Chondrocyte (in vitro differentiated cells): ENCODE measurements at places on chromosomes 12 and 14. TPM values are rescaled to one million over a fixed set of nuclear protein-coding genes. Genes with fewer than 3 reads are reported as not detected.

GRCh38 chr12:39764944-39765560, 145.4 kb upstream of the ABCD2 start:
- no peak overlapping the region for H3K27ac ChIP-seq
- H3K4me3 ChIP-seq, result no peak overlapping the region
- peaks cover 2% of the 10 kb centered on the region for H3K36me3 ChIP-seq
- peaks cover 6% of the 10 kb centered on the region for H3K4me1 ChIP-seq
- no peak for DNase-seq
- no peaks in the 10 kb centered on the region for H3K27me3 ChIP-seq

The SART3 gene
- 33.8 to 36.6 TPM (median 34.8 TPM) in 3 replicates for total RNA-seq

DNA sequence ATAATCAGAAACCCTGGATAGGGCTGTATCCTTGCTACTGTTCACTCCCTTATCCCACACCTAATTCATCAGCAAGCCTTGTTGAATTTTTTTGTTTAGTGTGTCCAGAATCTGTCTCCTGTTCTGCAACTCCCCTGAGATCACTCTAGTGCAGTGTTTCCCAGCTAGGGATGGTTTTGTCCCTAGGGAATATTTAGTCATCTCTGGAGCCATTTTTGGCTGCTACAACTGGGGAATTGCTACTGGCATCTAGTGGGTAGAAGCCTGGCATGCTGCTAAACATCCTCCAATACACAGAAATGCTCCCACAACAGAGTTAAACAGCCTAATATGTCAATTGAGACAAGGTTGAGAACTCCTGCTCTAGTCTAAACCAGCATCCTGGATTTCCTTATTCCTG, 248.0 kb downstream of the NPAS3 start:
- H3K4me3 ChIP-seq, result no peak overlapping the region
- no peaks in the 10 kb centered on the region for H3K4me1 ChIP-seq
- H3K27ac ChIP-seq, result no peak overlapping the region
- no peaks in the 10 kb centered on the region for H3K36me3 ChIP-seq

The BDKRB2 gene
- total RNA-seq, result 0.21 to 0.29 TPM (median 0.27 TPM) in 3 replicates

The RPGRIP1 gene
- not detected in 3 replicates for total RNA-seq

GRCh38 chr14:52025310-52025709, 36.0 kb downstream of the RTRAF start:
- no peak for DNase-seq
- H3K36me3 ChIP-seq, result peaks cover 5% of the 10 kb centered on the region
- no peaks in the 10 kb centered on the region for H3K27me3 ChIP-seq
- H3K27ac ChIP-seq, result peak overlapping the region; percentile 90
- H3K4me3 ChIP-seq, result no peak overlapping the region

The VWF gene
- total RNA-seq, result 0.05 to 0.08 TPM (median 0.07 TPM) in 3 replicates

DNA sequence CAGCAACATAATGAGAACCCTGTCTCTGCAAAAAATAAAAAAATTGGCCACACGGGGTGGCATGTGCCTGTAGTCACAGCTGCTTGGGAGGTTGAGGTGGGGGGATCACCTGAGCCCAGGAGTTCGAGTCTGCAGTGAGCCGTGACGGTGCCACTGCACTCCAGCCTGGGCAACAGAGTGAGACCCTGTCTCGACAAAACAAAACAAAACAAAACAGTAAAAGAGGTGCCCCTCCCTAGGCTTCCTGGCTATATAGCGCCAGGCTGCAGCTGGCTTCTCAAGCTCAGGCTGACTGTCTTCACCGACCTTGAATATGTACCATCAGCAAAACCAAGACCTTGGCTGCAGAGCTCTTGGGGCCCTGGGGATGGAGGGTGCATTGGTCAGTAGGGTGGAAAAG, 29.4 kb downstream of the TSPAN9 start:
- no peak for DNase-seq
- H3K27me3 ChIP-seq, result no peaks in the 10 kb centered on the region
- H3K4me1 ChIP-seq, result peaks cover 73% of the 10 kb centered on the region
- H3K27ac ChIP-seq, result peak overlapping the region; percentile 88
- H3K4me3 ChIP-seq, result peak overlapping the region; percentile 29

DNA sequence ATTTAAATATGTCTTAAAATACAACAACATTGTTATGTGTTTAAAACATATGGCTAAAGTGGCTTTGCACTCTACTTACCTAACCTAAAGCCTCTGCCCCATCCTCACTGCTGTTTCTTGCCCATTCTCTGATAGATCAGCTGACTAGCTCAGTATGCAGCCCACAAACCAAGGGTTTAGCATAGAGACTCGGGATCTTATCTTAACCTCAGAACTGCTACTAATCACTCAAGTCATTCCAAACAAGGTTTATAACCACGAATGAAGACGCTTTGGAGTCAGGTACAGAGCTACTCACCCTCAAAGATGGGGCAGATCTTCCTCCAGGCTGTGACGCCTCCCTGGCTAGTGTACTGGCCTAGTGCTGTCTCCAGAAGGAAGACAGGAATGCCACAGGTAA, 19.3 kb downstream of the SLC6A13 start:
- H3K36me3 ChIP-seq, result peaks cover 4% of the 10 kb centered on the region
- H3K4me3 ChIP-seq, result no peak overlapping the region
- no peaks in the 10 kb centered on the region for H3K4me1 ChIP-seq
- DNase-seq, result no peak
- peaks cover 28% of the 10 kb centered on the region for H3K27me3 ChIP-seq

DNA sequence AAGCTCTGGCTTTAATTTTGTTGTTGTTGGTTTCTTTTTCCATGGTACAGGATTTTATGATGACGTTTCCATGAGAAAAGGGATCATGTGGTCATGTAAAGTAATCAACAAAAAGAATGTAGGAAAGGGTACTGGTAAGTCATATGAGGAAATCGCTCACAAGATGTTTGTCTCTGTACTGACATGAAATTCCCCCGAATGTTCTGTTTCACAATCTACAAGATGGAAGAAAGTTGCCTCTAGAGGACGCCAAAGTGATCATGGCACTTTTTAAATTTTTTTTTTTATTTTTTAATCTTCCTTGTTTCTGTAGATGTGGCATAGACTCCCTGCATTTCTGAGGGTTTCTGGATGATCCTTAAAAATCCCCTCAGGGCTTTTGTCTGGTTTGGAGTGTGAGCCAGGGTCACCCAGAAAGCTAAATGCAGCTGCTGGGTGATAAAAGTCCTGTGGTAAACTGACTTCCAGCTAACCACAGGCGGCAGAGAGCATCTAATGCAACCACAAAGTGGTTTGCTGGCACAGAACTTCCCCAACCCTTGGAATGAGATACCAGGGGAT, 393.5 kb downstream of the CCDC91 start:
- no peak overlapping the region for H3K4me3 ChIP-seq
- H3K27ac ChIP-seq, result no peak overlapping the region
- no peaks in the 10 kb centered on the region for H3K27me3 ChIP-seq
- no peak for DNase-seq
- H3K36me3 ChIP-seq, result no peaks in the 10 kb centered on the region

The ADAMTS20 gene
- 0.18 to 0.22 TPM in 2 of 3 replicates, not detected in the other for total RNA-seq

GRCh38 chr12:75862692-75863471, 168.7 kb downstream of the PHLDA1 start:
- no peak overlapping the region for H3K27ac ChIP-seq
- no peak overlapping the region for H3K4me3 ChIP-seq
- no peaks in the 10 kb centered on the region for H3K36me3 ChIP-seq
